Stimulated activated CD8-positive, alpha-beta memory T cell treated with anti-CD3 and anti-CD28 coated beads, Interleukin-7, amount 100 ng/mL, for 48 hours (primary cell): ENCODE measurements at places on chromosomes 7 and 10.

DNA sequence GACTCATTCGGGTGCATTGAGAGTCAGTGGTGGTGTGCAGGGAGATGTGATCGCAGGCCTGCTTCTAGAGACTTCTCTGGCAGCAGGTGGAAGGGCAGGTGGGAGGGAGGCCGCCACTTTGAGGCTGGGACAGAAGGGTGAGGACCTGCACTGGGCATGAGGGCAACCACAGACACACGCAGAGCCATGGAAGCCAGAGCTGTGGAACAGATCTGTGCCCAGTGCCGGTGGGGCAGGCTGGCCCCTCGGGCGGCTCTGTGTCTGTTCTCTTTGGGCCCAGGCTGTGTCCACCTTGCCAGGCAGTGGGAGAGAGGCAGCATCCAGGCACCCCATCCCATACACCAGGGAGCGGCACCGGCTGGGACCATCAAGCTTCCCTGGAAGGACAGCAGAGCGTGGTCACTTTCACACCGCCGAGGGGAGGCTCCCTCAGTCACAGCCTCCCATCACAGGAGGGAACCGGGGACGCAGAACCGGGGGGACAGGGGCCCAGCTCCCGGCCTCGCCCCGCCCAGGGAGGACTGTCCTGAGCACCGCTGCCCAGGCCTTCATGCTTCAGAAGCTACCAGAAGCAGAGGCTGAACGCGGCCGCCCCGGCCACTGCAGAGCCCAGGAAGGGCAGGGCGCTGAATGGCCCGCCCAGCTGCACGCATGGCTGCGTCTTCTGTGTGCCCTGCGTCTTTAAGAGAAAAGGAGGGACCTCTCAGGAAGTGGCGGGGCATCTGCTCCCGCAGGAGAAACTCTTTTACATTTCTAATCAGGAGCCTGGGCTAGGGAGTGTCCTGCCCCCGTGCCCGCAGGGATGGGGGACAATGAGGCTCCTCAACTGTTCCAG lies 32.1 kb downstream of the EN2 start:
- DNase-seq = no peak

GRCh38 chr7:4792537-4793126 lies 17.2 kb downstream of the AP5Z1 start:
- no peak for DNase-seq

GRCh38 chr7:47973739-47974138 lies 5.7 kb downstream of the HUS1 start:
- DNase-seq = no peak

DNA sequence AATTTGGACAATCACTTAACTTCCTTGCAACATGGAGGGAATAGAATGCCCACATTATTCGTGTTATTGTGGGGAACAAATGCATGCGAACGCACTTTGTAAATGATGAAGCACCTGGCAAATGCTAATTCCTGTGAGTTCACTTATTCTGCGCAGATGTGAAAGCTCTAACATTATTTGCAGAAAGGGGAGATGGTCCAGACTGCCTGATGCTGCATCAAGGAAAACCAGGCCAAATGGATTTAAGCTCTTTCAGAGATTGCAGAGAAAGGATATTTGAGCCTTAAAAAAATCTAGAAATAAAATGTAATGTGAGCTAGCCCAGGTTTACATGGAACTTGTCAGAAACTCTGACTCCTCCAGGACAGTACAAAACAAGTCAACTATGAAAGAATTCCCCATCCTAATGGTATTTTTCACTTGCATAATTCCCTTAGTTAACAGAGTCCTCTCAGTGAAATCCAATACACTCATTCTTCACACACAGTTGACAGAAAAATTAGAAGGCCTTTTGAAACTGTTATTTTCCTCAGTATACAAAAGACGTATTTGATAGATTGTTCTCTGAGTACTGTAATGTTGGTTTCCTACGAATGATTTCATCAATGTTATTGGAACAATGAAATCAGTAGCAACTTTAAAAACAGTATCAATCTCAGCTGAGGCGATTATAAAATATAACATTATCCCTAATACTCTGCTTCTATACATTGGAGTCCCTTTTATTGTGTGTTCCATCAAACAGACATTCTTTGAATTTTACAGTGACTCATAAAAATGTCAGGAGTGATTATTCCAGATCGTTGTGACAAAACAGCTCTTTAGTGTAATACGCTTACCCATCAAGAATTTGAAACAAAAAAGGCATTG lies 136.3 kb upstream of the ANK3 start:
- no peak for DNase-seq

DNA sequence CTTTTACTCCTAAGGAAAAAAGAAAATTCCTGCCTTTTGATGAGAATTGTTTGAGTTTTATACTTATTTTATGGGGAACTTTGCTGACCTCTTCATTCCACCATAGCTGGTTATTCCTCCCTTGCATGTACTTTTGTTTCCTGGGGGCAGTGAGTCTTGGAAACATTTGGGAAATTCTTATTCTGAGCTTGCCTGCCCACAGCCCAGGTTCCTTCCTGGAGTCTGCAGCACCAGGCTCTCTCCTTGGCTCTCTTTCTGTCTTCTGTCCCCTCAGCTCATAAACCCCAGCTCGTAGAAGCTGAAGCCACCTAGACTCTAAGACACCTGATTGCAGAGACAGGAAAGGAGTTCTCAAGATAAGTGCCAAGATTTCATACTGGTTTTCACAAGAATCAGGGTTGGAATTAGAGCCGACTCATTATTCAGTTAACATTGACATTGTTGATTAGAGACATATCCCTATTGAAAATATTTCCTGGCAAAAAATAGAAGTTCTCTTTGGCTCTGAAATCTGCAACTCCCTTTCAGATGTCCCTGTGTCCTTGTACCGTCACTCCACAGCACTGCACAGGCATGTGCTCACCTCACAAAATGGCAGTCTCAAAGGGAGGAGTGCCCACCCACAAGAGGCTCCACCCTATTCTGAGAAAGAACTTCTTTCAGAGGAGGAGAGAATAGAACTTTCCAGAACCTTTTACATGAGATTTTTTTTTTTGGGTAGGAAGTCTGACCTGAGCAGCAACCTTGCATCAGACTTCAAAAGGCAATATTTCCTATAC lies 67.8 kb upstream of the PRSS1 start:
- DNase-seq = no peak

DNA sequence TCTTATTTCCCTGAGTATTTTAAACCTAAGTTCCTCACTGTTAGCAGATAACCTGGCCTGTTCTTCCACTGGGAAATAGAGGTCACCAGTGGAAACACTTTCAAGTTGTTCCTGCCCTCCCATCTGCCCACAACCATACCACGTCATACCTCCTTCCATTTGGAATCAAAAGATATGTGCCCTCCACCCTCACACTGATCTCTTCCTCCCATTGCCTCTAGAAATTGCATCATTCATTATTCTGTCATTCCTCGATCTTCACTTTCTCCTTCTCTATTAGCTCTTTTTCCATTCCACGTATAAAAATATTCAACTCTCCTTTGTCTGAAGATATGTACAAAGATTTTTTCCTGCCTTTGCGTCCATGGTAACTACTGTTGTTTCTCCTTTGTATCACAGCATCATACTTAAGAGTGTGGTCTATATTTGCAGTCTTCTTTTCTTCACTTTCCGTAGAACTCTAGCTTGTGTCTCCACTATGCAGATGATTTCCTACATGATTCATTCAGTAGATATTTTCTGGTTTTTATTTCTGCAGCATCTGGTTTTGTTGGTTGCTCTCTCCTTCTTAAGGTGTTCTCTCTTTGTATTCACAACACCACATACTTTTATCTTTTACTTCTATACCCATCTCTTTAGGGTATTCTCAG lies 312.3 kb downstream of the REEP3 start:
- DNase-seq = no peak

DNA sequence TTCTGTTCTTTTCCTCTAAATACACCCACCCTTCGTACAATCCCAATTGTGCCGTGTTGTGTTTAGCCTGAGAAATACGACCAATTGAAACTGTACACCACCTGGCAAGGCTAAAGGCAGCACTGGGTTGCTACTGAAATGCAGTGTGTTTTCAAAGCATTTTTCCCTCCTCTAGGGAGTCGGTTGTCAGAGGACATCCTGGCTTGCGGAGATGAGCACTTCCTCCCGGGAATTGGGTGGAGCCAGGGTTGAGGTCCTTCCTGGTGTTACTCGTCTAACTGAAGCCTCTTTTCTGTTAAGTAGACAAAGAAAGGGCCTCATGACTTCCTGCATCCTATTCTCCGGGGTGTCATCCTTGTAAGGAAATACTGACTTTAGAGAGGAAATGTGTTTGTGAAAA lies 133.5 kb downstream of the MTPAP start:
- no peak for DNase-seq

DNA sequence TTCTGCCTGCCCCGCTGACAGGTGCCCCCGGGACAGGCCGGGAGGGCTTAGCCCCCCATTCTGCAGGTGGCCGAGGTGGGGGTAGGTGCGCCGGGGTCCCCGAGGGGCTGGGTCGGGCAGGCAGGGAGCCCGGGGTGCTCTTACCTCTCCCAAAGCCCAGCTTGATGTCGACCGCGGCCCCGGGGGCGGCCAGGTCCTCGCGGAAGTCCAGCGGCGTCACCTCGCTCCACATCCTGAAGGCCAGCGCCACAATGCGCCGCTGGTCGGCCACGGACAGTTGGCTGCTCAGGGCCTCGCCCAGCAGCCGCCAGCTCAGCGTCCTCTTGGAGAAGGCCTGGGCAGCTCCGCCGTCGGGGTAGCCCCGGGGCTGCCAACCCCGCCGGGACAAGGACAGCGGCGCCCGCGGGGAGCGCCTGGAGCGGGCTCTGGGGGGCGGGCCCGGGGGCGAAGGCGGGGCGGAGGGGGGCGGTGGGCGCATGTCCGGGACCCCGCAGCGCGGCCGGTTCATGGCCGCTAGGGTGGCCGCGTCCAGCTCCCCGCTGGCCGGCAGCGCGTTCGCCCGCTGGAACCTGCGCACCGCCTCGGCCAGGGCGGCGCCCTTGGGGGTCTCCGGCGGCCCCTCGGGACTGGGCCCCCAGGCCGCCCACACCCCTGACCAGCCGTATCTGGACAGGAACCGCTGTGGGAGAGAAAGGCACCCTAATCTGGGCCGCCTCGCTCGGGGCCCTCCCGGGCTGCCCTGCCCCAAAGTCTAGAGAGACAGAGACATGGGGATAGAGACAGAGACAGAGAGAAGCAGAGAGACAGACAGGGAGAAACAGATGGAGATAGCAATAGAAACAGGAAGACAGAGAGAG lies 1.7 kb downstream of the MMP21 start:
- no peak for DNase-seq

DNA sequence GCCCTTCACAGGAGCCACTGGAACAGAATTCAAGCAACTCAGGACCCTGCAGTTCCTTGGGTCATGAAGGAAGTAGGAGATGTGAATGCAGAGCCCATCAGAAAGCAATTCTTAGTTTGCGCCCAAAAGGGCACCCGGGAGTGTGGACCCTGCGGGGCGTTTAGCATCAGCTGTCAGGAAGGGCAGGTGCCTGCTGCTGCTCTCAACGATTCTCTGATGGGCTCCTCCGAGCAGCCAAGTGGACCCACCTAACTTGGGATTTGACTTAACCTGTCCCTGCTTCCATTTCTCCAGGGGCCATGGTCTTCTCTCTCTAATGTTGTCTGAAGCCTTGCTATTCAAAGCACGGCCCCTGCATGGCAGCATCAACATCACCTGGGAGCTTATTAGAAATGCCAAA lies 17.1 kb downstream of the CPA5 start:
- DNase-seq = no peak

GRCh38 chr7:1749864-1750466 lies 79.9 kb downstream of the ELFN1 start:
- no peak for DNase-seq

- DNase-seq = no peak
These were observed 263.6 kb upstream of the ZMIZ1 start for GRCh38 chr10:78805176-78805575.

- DNase-seq = no peak
These were observed 189.8 kb downstream of the CELF2 start for GRCh38 chr10:11207560-11207844.

DNA sequence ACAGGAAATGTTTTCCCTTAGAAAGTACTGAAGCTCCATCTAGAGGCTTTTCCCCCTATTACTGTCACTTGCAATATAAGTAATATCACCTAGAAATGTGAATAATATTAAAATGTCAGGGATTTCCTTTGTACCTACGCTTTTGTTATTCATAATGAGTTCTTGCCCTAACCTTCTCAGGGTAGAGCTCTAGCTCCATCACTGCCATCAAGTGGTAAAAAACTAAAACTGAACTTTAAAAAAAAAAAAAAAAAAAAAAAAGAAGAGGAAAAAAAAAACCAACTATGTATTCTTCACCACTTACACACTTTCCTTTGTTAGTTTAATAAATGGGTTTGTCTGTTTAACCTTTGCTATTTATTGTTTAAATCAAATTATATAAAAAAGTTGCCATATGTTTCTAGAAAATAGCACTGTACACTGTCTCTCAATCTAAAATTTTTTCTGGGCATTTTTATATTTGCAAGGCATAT lies 49.9 kb downstream of the DNAJC1 start:
- DNase-seq = no peak

DNA sequence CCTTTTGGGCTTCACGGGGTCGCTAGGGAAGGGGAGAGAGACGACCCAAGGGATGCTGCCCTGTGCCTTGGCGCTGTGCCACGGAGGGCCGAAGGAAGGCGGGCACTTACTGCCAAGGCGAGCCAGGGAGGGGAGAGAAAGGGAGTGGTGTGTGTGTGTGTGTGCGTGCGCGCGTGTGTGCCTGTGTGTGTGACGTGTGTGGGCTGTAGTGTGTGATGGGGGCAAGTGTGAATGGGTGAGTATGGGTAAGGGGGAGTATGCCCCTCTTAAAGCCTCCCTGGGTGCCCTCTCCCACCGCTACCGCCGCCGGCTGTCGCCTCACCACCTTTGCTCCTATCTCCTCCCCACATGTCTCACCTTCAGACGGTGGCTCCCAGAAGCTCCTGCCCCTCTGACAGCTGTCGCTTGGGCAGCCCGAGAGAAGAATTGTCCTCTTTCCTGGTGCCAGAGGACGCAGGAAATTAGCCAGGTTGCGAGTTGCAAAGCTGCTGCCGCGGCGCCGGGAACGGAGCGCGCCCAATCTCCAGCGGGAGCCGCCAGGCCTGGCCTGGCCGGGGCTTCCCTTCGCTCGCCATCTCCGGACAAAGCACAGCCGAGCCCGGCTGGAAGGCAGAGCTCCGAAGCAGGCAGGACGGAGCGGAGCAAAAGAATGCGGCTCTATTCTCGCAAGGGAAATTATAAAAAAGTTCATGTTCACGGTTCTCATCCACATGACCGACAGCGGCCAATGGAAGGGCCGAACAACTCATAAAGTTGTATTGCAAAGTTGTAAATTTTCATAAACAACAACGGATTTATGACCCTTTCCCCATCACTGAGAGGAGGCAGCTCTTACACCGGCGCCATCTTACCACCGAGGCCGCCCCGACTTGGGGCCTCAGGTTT lies at the start of gene HOXA3:
Gene HOXA3, minus strand, starts transcription at position 653 of the 885 bp plus-strand sequence. CDS start 41,943 bp downstream, outside the sequence.
- DNase-seq = no peak

GRCh38 chr7:27763983-27764508 lies 24.1 kb downstream of the TAX1BP1 start:
- DNase-seq = no peak

- DNase-seq = no peak
These were observed 171.0 kb upstream of the ZNF32 start for GRCh38 chr10:43819464-43820230.

- DNase-seq = no peak
These were observed 52.8 kb downstream of the FOXL3 start for GRCh38 chr7:342681-343216.

- no peak for DNase-seq
These were observed 287.6 kb upstream of the HGF start for GRCh38 chr7:82057476-82057875.

- no peak for DNase-seq
These were observed 2.6 kb downstream of the HYCC1 start for GRCh38 chr7:23011222-23011924.

GRCh38 chr7:836429-836828 lies 4.2 kb downstream of the SUN1 start:
- no peak for DNase-seq

- no peak for DNase-seq
These were observed 319.4 kb upstream of the ZNF32 start for GRCh38 chr10:43968076-43968475.
